ENCODE measurements at places on chromosomes 7 and 10.
A peak's percentile ranks its signal among the peaks of the same experiment; 100 is the strongest.

- no peak for DNase-seq
Observed at GRCh38 chr7:123598657-123599056, 3.0 kb upstream of the ASB15 start.

DNA sequence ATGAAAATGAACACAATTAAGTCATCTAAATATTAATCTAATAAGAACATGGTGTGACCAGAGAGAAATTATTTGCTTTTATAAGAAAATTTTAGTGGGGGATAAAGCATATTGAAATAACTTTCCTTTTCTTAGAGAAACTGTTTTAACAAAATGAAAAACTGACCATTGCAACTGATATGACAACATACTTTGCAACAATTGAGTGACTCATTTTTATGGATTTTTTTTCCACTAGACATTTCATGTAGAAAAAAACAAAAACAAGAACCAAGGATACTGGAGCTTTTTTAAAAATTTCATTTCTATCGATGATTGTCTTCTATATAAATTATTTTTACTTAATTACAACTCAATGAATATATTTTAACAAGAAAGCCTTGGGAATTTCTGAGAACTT lies 90.0 kb downstream of the C1GALT1 start:
- DNase-seq = peak; percentile 31

GRCh38 chr10:76150139-76150875 lies 718.9 kb downstream of the LRMDA start:
- DNase-seq = peak; percentile 69

DNA sequence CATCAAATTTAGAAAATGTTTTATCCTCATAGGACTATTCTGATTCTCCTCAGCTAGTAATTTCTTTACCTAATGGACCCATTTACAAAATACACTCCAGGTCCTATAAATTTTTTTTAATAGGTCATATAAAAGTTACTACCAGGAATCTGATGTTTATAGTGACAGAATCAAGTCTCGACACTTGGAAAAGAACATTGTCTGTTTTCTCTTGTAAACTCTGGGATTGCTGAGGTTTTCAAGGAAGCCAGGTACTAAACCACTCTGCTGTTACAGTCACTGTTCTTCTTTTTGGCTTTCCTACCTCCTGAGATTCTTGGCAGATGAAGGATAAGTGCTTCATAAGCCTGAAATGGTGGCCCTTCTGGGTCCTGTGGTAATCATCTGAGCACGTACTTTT lies 493.1 kb downstream of the AUTS2 start:
- no peak for DNase-seq

- no peak for DNase-seq
Observed at GRCh38 chr7:77858278-77858677, 59.7 kb downstream of the PHTF2 start.

GRCh38 chr10:87589645-87590051 lies 70.0 kb upstream of the PAPSS2 start:
- DNase-seq = peak; percentile 39

DNA sequence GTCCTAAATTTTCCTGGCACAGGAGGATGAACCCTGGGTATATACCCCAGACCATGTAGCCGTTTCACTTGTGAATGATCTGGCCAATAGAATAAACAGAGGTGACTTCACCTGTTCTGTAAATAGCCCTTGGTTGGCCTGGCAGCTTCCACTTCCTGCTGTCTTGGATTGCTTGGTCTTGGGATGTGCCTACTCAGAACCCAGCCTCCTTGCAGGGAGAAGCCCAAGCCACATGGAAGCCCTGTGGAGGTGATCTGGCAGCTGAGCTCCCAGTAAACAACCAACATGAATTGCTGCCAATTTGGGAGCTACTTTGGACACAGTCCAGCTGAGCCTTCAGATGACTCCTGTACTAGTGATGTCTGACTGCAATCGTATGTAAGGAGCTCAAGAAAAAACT lies 4.8 kb upstream of the RAPGEF5 start:
- no peak for DNase-seq

- no peak for DNase-seq
Observed at GRCh38 chr10:84331091-84331490, 2.7 kb downstream of the CCSER2 start.

DNA sequence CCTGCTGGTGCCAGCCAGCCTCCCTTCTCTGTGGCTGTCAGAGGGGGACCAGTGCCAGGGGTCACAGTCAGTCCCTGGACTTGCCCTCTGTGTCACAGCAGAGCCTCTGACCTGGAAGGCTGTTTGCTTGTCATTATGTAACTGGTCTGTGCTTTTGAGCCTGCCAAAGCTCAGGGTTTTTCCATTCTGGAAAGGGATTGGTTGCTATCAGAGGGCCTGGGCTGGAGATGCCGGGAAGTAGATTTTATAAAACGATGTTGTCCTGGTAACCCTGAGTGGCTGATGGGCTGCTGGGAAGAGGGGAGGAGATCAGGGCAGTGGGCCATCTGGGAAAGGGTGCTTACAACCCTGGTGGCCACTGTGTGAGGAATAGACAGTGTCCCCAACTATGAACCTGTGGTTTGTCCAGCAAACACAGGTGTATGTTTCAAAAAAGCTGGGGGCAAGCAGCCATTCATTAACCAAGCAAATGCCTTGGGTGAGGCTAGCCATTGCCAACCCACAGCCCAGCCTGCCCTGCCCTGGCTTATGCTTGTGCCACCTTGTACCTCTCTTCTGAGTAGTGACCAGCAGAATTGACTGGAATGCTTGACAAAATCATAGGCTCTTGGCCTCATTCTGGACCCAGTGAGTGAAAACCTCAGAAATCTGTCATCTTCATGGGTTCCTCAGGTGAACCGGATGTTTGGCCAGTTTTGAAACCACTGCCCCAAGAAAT lies 21.6 kb downstream of the SFTPD start:
- DNase-seq = no peak

DNA sequence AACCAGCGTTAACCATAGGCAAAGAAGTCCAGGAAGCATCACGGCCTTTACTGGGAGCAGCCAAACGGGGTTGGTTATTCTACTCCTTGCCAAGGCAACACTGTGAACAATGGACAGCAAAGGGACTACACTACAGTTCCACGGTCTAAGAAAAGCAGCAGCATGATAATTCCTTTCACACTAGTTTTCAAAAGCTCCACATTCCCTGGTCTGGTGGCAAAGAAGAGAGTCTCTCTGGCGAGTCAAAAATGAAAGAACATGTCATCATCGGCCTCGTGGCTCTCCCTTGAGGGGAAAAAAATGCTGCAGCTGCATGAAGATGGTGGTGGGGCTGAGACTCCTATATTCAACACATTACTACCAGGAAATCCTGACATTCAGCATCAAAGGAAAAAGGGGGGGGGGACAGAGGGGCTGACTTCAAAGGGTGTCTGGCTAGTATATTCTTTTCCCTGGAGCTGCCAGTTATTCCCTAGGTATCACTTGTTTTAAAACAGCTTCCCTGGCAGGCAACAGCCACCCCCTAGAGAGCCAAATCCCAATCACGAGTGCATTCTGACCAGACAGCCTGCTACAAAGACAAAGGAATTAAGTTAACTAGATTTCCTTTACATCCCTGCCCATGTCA lies 49.1 kb downstream of the SLC37A3 start:
- peak; percentile 72 for DNase-seq

- DNase-seq = no peak
Observed at GRCh38 chr7:66105263-66105748, 9.3 kb upstream of the CRCP start.

GRCh38 chr7:149529136-149529718 lies 31.6 kb upstream of the ZNF746 start:
- no peak for DNase-seq

Measured in fibroblast of skin of scalp (primary cell).